ENCODE measurements at places on chromosomes 4 and X.
A peak's percentile ranks its signal among the peaks of the same experiment; 100 is the strongest.

GRCh38 chrX:93932471-93933220 lies 258.6 kb downstream of the FAM133A start:
- DNase-seq, result no peak

GRCh38 chr4:83440899-83441298 lies 14.7 kb downstream of the HELQ start:
- DNase-seq, result no peak

DNA sequence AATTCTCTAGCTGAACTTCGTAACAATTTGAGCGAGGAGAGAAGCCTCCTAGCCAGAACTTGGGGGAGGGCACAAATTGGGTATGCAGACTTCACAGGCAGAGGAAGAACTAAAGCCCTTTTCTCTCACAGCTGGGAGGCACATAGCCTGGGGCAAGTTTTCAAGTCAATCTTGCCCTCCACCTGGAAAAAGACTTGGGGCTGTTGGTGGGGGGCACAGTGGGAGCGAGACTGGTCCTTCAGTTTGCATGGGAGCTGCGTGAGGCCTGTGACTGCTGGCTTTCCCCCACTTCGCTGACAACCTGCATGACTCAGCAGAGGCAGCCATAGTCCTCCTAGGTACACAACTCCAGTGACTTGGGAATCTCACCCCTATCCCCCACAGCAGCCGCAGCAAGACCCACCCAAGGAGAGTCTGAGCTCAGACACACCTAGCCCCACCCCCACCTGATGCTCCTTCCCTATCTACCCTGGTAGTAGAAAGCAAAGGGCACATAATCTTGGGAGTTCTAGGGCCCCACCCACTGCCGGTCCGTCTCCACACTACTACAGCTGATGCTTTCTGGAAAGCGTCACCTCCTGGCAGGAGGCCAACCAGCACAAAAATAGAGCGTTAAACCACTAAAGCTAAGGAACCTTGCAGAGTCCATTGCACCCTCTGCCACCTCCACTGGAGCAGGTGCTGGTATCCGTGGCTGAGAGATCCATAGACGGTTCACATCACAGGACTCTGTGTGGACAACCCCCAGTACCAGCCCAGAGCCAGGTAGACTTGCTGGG lies 160.8 kb downstream of the CBLL2 start:
- DNase-seq, result no peak

DNA sequence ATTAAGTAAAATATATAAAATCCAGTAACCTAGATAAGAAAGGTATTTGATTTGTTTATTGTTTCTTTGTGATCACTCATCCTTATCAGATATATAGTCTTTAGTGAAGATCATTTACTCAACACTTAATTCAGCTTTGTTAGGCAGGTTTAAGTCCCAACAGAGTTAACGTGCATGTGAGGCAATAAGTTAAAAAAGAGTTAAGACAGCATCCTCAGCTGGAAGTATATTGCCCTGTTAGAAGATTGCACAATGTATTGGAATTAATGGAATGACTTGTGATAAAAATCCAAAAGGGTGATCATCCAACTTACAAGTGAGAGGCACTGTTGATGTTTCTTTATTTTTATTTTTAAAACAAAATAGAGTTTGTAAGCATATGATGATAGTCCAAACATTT lies 1162.1 kb downstream of the RAPGEF2 start:
- DNase-seq, result no peak

- peak; percentile 37 for DNase-seq
These were observed 29.1 kb upstream of the TRO start for GRCh38 chrX:54891573-54891972.

GRCh38 chr4:66169341-66169740 lies 499.1 kb upstream of the EPHA5 start:
- no peak for DNase-seq

- DNase-seq, result no peak
These were observed 12.4 kb upstream of the PJA1 start for GRCh38 chrX:69177511-69178162.

GRCh38 chr4:56787380-56787779 lies 34.1 kb downstream of the SPINK2 start:
- DNase-seq, result no peak

GRCh38 chrX:37765507-37765906 lies 14.4 kb upstream of the CYBB start:
- no peak for DNase-seq

GRCh38 chrX:31931225-31931624 lies 859.4 kb upstream of the FTHL17 start:
- DNase-seq, result no peak

DNA sequence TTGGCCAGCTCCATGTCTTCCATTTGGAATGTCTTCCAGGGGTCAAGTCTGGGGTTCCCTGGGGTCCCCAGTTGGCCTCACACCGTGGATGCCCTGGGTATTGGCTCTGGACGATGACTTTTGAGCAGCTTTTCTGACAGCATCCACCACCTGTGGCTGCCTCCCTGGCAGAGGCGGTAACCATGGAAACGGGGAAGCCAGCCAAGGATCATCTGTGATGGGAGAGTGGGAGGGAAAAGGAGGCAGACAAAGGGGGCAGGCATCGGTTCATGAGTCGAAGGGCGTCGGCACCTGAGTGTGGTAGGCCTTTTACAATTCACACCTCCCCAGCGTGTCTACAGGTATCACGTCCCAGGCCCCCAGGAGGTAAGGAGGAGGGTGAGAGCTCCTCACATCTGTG lies 152.2 kb downstream of the ASMT start:
- no peak for DNase-seq

GRCh38 chr4:88962396-88962795 lies 94.6 kb downstream of the FAM13A start:
- DNase-seq, result no peak

DNA sequence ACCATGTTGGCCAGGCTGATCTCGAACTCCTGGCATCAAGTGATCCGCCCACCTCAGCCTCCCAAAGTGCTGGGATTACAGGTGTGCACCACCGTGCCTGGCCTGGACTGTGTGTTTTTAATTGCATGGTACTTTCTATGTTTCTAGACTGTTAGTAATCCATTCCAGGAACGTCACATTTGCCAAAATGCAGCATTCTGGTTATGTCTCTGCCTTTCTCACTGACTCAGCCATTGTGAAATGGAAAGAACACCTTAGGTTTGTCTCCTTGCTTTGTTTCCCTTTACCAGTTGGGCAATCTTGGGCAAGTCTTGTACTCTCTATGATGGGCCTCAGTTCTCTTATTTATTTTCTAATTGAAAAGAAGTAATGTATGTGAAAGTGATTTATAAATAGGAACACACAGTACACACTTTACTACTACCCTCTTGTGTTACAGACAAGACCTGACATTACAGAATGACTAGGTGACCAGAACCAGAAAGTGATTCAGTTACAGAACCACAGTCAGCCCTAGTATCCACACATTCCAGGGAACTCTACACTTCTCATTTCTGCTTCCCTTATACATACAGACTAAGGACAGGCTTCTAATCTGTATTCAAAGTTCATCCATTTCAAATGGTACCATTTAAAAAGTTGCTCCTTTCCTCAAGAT lies 187.1 kb downstream of the MGST2 start:
- DNase-seq, result no peak

GRCh38 chr4:98937986-98938720 lies 9.2 kb upstream of the EIF4E start:
- no peak for DNase-seq
